Astrocyte of the hippocampus (primary cell): ENCODE measurements at places on chromosomes 5 and 9.
A peak's percentile ranks its signal among the peaks of the same experiment; 100 is the strongest.

DNA sequence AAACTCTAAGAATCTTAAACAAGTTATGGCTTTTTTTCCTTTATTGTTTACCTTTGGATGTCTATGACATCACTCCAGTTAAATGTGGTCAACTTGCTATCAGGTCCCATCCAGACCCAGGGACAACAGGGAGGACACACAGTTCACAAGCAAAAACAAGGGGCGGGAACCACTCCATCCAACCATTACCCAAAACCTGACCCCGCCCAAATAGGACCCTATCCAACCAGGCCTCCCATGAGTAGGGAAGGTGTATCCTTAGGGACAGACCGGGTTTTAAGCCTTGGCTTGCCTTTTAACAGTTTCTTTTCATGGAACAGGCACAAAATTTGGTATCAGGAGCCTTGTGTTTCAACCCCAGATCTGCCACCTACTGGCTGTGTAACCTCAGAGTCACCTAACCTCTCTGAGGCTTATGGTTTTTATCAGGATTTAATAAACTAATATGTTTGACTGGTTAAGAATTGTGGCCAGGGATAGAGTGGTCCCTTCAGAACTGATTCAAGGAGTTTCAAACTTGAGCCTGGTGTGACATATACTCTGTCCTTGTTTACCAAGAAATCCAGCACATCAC is 127.7 kb upstream of the RAD23B start:
- DNase-seq = no peak

GRCh38 chr9:110891760-110892159 is 146.5 kb downstream of the LPAR1 start:
- no peak for DNase-seq

- no peak for DNase-seq
These were observed 155.6 kb upstream of the TAS2R1 start for GRCh38 chr5:9785751-9786150.

GRCh38 chr5:79971156-79971555 is 19.9 kb downstream of the MTX3 start:
- DNase-seq = no peak

GRCh38 chr5:169778622-169779596 is 141.8 kb downstream of the DOCK2 start:
- no peak for DNase-seq

GRCh38 chr5:141716009-141716408 is 34.0 kb upstream of the ARAP3 start:
- DNase-seq = no peak

DNA sequence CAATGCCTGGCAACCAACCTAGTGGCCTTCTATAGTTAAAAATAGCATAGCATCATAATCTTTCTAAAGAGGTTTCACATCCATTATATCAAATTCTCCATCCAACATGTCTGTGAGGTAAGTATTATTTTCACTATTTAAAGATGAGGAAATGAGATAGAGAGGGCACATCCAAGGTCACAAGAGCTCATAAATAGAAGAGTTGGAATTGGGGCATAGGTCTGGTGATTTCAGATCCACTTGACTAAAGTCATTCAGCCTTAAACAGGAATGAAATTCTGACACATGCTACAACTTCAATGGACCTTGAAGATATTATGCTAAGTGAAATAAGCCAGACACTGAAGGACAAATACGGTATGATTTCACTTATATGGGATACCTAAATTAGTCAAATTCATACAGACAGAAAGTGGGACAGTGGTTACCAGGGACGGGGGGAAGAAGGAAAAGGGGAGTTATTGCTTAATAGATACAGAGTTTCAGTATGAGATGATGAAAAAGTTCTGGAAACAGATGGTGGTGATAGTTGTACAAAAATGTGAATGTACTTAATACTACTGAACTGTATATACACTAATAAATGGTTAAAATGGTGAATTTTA is 259.6 kb upstream of the NR4A3 start:
- no peak for DNase-seq

- DNase-seq = peak; percentile 23
These were observed 68.3 kb downstream of the TARS1 start for GRCh38 chr5:33509036-33509435.

- no peak for DNase-seq
These were observed 265.1 kb upstream of the MVB12B start for GRCh38 chr9:126061575-126061974.

GRCh38 chr5:24005384-24005783 is 498.0 kb downstream of the PRDM9 start:
- no peak for DNase-seq

GRCh38 chr5:79573983-79574890 is 38.0 kb upstream of the TENT2 start:
- no peak for DNase-seq

DNA sequence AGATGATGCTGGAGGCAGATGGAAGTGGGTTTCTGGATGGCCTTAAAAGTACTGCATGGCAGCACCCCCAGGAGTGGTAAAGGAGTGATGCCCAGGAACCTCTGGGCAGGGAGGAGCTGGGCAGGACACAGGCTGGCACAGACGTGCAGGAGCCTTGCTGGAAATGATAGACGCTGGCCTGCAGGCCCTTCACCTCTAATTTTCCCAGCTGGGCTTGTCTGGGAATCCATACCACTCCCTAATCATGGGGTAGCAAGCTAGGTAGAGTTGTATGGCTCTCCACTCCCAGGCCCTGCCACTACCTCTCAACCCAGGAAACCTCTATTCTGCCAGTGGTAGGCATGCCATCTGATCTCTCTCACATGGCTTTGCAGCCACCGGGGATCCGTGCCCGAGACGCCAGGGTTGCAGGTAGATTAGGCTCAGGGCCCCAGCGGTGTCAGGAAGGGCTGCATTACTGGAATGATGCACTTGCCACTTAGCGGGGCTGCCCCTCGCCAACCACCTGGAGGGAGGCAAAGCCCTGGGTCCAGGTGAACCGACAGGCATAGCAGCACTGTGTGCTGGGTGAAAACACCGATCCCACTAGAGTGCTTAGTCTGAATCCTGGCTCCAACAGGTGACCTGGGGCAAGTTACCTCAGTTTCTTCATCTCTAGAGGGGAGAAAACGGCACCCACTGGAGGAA is 79.6 kb upstream of the SLC25A51 start:
- DNase-seq = no peak

- DNase-seq = peak; percentile 2
These were observed 1342.1 kb upstream of the C9orf72 start for GRCh38 chr9:28915202-28915930.

GRCh38 chr5:75672616-75673015 is 44.6 kb downstream of the POC5 start:
- DNase-seq = no peak

- DNase-seq = peak; percentile 17
These were observed 159.1 kb downstream of the PAX5 start for GRCh38 chr9:36874921-36875320.

- DNase-seq = no peak
These were observed 2085.7 kb upstream of the C9orf72 start for GRCh38 chr9:29659014-29659413.

DNA sequence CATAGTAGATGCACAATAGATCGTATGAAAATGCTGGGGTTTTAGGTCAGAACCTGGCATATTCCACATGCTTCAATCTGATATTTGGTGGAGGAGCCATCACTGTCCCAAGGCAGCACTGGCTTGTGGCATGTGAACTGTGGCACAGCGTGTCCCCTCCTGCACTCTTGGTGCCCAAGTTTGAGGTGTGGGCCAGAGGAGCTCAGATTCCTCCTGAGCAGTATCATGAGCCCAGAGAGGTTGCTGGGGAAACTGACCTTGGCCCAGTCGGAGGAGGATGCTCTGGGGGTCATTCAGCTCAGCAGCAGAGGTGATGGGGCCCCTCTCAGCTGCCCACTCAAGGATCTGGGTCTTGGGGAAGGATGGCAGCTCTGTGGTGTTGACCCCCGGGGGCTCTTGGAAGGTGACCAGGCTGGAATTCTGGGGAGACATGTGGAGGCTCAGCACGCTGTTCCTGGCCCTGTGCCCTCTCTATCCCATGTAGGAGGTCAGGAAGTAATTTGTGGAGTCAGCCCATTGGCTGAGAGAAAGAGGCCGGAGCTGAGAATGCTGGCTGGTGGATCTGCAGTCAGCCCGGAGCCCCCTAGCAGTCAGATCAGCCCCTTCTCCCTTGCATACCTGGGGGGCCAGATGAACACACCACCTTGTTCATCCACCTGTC is 23.7 kb downstream of the FPGS start:
- no peak for DNase-seq

GRCh38 chr5:139649082-139649991 is 1.2 kb downstream of the CXXC5 start:
- peak; percentile 59 for DNase-seq

- DNase-seq = no peak
These were observed 256.5 kb downstream of the CETN3 start for GRCh38 chr5:90153031-90153430.

DNA sequence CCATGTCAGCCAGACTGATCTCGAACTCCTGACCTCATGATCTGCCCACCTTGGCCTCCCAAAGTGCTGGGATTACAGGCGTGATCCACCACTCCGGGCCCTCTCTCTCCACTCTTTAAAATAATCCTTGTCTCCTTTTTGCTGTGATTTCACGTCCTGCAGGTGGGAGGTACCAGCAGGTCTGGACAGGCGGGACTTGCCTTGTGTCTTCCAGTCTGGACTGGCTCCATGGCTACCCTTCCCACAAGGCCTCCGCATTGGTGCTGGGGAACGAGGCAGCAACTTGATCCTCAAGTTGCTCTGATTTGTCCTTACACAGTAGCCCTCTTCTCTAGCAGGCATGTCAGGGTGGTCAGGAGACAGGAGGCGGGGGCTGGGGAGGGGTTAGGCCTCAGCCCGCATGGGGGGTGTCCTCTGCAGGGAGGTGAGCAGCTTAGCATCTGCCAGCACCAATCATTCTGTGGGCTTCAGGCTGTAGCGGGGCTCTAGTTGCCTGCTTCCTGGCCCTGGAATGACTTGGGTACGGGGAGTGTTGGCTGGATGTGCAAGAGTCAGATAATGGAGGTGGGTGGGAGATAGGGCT is 54.3 kb downstream of the TENT4A start:
- no peak for DNase-seq

DNA sequence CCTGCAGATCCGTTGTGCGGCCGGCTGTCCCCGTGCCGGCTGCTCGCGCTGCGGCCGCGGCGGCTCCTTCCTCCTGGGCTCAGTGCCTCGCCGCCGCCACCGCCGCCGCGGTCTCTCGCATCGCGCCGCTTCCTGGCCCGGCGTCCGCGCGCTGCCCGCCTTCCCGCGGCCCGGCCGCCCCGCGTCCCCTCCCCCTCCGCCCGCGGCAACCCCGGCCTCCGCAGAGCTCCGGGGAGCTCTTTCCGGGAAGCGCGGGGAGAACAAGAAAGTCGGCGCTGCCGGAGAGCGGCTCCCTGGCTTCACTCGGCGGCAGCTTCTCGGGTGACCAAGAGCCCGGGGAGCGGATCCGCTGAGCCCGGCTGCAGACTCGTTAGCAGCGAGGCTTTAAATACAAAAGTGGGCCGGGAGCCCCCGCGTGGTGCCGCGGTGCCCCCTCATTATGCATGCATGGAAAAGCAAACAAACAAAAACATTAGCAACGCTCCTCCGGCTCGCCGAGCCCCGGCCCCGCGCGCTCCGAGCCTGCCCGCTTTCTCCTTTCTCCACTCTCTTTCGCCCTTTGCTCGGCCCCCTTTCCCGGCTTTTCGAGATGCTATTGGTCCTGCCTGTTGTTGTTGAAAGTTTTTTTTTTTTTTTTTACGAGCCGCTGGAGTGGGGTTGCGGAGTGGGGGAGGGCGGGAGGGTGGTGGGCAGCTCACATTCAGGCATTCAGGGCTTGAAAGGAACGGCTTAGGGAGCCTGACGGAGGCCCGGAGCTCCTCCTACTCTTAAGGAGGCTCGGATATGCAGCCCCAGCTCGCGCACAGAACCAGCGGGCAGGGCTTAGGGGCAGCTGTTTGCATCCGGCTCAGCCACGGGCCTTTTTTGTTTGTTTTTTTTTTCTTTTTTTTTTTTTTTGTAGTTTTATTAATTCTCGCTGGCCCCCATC is at the start of gene GAS1:
TSS of gene GAS1 (minus strand) at position 361 of the 928 bp plus-strand sequence. CDS start 727 bp downstream, outside the sequence.
- DNase-seq = peak; percentile 96

DNA sequence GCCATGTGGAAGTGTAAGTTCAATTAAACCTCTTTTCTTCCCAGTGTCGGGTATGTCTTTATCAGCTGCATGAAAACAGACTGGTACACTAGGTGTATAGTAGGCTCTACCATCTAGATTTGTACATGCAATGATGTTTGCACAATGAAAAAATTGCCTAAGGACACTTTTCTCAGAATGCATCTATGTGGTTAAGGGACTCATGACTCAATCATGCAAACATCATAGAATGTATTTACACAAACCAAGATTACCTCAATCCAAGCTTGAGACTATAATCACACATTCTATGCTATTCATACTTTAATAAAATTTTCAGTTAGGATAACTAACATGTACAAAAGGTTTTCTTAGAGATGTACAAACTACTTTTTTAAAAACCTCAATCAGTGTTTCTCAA is 1164.5 kb downstream of the CDH12 start:
- no peak for DNase-seq

DNA sequence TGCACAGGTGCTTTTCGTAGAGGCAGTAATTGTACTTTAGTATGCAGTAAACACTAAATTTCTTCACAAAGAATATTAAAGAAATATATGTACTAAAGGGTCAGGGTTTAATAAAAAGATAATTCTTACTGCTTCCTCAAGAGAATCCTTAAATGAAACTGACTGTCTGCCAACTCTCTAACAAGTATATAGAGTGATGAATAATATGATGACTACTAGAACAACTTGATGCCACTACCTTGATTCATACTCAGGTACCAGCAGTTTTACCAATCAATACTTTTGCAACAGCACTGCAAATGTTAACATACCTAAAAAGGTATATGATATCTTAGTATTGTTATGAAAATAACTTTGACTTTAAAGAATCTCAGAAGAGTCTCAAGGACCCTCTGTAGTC is 3.8 kb downstream of the YIPF5 start:
- DNase-seq = no peak

- DNase-seq = no peak
These were observed 81.4 kb downstream of the SEMA5A start for GRCh38 chr5:9464478-9464877.

GRCh38 chr5:153551537-153552079 is 61.1 kb downstream of the GRIA1 start:
- DNase-seq = peak; percentile 94

DNA sequence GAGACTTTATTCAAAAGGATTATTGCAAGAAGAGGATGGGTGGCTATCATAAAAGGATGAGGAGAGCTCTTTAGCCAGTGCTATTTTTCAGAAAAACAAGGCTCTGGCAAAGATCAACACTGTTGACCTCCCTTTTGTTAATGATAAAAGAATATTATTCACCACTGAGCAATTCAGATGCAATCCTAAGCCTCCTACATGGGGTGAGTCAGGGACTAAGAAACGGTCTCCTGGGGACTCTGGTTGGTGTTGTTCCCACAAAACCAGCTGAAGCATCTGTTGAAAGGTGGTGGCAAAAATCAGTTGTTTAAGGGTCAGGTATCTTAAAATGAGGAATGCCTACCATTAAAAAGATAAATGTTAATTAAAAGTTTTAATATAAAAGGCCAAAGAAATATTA is 7.7 kb upstream of the GCNT1 start:
- peak; percentile 73 for DNase-seq

- no peak for DNase-seq
These were observed 370.7 kb downstream of the ZSWIM6 start for GRCh38 chr5:61702784-61703183.
